ENCODE measurements at places on chromosomes 13 and 19.

- DNase-seq, result no peak
These were observed 114.5 kb downstream of the POSTN start for GRCh38 chr13:37484056-37484455.

DNA sequence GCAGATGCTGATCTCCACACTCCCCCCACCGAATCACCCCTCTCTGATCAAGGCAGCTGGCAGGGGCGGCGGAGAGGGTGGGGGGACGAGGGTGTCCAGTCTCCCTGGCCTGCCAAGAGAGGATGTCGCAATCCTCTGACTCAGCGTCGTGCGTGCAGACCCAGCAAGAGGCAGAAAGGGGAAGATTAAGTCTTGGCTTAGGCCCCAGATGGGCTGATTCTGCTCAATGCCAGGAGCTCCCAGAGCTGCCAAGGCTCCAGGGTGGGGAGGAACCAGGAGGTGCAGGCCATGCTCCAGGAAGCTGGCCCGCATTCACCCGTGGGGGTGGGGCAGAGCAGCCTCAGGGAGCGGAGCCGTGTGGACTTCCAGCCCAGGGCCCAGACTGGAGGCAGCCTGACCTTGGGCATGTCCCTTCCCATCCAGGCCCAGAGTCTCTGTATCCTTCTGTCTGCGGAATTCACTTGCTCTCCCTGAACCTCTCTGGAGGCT, 6.6 kb upstream of the BCL3 start:
- DNase-seq, result peak; percentile 100

DNA sequence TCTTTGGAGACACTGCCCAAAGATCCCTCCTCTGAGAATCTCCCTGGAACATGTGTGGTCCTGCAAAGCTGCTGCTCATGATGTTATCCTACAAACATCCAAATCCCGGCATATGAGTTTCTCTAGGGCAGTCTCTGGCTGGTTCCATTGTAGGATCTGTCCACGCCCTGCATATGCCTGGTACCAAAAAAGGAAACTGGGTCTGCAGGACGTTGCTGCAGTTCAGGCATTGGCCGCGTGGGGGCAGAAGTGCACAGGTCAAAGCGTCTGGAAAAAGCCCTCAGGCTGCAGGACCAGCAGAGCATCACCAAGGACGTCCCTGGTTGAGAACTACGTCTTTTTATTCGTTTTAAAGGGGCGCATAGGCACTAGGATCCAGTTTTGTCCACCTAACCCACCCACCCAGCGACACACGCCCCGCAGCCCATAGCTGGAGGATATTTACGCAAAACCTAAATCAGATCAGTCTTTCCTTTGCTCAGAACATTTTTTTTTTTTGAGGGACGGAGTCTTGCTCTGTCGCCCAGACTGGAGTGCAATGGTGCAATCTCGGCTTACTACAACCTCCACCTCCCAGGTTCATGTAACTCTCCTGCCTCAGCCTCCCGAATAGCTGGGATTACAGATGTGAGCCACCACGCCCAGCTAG, 12.9 kb upstream of the ZNF564 start:
- DNase-seq, result peak; percentile 94

DNA sequence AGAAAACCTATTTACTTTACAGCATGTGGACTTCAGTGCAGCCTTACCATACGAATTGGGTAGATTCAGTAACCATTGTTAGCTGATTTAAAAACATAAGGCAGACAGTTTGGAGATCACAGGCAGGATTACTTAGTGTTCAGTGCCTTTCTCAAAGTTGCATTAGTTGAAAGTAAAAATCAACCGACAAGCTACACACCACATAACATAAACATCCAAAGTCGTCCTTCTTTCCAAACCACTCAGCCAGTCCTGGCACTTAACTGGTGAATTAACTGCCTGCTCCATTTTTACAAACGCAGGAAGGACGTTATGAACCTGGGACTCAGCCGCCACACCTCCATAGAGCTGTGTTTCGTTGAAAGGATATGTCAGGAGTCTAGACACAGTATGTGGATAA, 91.4 kb downstream of the COL4A1 start:
- no peak for DNase-seq

DNA sequence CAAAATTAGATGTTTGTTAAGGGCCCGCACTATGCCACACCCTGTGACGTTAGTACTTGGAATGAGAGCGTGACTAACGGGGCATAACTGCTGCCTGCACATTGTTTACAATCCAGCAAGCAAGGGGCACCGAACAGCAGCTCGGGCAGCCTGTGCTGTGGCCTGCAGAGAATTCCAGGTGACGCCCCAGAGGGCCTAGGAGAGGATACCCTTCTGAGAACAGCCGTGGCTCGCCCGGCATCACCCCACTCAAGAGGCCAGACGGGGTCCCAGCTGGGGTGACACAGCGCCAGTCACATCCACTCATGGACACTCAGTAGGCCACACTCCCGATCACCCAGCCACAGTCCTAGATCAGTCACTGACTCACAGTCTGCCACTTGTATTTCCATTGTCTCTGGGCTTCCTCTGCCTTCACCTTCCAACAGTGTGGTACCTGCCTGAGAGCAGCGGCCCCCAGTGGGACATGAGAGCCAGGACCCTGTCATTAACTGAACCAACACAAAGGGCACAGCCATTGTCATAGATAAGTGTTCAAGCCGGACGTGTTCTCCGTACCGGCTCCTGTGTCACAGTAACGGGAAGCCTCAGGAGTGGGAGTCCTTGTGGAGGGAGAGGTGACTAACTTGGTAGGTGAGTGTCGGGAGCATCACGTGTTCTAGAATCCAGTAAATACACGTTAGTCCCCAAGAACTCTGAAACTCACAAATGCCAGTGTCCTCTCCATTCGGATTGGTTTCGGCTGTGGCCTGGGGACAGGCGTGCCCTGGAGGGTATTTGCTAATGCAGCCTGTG, 7.5 kb downstream of the ZNF331 start:
- peak; percentile 72 for DNase-seq

DNA sequence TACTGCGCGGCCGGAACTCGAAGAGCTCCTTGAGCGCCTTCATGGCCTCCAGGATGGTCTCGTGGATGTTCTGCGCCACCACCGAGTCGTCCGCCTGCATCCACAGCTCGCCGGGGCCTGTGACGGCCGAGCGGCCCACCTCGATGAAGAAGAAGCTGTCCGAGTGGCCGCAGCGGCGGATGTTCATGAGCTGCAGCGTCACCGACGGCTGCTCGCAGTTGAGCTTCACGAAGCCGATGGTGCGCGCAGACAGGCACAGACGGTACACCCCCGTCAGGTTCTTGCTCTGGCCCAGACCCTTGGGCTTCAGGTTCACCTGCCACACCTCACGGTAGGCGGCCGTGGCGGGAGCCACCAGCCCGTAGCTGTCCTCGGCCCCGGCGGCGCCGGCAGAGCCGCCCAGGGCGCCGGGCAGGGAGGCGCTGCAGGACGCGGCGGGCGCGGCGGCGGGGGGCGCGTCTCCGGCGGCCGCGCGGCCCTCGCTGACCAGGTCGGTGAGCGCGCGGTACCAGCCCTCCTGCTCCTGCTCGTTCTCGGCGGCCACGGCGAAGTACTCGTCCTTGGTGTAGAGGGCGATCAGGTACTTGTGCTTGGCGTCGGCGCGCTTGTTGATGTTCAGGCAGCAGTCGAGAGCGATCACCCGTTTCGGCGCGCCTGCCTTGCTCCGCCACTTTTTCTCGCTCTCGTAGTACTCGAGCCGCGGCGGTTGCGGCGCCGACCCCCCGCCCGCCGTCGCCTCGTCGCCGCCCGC, 1.1 kb downstream of the IRS2 start:
- DNase-seq, result peak; percentile 75

DNA sequence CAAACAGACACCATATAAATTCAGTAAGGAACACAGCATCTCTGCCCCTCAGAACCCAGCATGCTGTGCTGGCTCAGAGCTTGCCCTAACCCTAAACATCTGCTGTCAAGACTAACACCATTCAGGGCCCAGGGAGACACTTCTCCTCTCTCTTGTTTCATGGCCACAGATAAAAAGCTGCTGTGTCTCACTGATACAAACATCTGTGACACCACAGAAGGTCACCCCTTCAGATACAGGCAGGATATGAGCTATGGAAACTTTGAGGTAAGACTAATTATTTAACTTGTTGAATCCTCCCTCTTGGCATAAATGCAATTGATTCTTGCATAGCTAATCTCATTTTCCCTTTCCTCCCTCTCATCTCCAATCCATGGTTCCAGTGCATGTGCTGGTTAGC, 61.6 kb upstream of the GPR12 start:
- DNase-seq, result no peak

GRCh38 chr19:28556371-28556770, 656.6 kb downstream of the UQCRFS1 start:
- no peak for DNase-seq

- DNase-seq, result no peak
These were observed 20.4 kb downstream of the ARHGEF1 start for GRCh38 chr19:41903193-41903953.

DNA sequence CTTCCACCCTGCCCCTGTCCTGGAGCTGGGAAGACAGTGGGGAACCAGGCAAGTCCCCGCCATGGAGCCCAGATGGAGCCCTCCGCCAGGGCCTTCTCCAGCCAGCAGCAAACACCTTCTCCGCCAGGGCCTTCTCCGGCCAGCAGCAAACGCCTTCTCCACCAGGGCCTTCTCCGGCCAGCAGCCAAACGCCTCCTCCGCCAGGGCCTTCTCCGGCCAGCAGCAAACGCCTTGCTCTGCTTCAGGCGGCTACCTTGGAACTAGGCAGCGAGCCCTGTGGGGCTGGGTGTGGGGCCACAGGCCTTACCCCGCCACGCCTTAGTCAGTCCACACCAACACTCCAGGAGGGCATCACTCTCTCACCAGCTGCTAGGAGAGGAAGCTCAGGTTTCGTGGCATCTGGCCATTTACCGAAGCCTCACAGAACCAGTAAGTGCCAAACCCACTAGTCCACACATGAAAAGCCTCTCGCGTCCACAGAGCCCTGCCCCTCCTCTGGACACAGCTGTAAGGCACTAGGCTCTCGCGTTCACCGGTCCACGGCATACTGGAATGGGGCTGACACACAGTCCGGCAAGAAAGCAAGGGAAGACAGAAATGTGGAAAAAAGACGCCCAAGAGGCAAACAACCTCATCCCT, 41.0 kb downstream of the MLLT1 start:
- DNase-seq, result peak; percentile 23

GRCh38 chr13:99005609-99006008, 27.7 kb upstream of the DOCK9 start:
- DNase-seq, result no peak

DNA sequence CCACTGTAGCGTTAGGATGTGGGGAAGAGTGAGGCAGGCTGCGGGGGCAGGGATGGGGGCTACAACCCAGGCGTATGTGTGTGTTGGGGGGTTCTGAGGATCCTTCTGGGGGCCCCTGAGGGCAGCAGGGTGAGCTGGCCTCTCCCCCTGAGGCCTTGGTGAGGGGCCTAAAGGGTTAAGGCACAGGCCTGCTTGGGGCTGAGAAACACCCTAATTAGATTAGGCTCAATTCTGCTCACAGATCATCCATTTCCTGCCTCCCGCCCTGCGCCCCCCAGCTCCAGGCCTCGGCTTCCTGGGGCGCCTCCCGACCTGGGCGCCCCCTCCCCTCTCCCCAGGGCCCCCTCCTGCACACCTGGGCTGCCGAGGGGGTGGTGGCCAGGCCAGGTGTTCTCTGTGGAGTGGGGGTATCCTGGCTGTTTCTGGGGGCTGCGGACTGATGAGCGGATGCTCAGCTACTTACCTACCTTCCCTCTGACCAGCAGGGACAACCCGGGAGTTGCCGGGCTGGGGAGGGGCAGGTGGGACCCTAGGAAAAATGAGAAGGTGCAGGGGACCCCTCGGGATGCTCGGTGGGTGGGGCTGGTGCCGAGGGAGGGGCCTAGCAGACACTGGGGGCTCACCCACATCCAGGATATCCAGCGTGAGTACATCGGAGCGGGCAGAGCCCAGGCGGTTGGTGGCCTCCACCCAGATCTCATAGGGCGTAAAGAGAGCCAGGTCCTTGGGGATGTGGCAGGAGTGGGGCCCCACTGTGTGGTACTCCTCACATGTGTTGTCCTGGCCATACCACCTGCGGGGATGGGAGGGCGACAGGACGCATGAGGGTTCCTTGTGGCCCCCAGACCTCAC, 8.6 kb downstream of the CRLF1 start:
- DNase-seq, result no peak

- no peak for DNase-seq
These were observed 8.5 kb upstream of the SHISA2 start for GRCh38 chr13:26060357-26060756.

DNA sequence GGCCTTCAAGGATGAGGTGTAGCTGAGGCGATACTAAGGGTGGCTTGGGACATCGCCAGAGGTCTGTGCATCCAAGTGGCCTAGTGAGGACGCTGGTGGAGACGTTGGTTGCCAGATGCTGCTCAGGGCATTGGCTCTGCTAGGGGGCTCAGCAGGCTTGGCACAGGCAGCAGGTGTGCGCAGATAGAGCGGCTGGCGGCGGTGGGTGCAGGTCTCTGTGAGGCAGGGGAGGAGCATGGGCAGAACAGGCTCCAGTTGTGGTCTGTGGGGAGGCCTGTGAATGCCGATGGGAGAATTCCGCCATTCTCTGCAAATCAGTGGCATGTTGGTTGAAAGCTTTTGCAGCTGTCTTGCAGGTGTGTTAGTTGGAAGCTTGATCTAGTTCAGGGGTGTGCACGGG, 21.2 kb downstream of the PRAM1 start:
- DNase-seq, result no peak

- DNase-seq, result no peak
These were observed 140.7 kb upstream of the RFC3 start for GRCh38 chr13:33677215-33677614.

DNA sequence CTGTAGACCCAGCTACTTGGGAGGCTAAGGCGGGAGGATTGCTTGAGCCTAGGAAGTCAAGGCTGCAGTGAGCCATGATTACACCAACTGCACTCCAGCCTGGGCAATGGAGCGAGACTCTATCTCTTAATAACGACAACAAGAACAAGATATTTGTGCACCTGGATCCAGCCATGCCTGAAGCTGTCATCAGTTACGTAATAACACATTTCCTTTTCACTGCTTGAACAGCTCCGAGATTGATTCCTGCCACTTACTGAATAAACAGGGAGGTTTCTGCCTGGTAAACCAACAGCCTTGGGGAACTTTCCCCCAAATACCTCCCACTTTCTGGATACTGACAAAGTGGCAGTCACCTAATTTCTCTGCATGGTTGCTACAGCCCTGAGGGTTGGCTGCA, 5.4 kb downstream of the KANK2 start:
- no peak for DNase-seq

- DNase-seq, result no peak
These were observed 11.4 kb downstream of the SLC7A9 start for GRCh38 chr19:32858155-32858554.

DNA sequence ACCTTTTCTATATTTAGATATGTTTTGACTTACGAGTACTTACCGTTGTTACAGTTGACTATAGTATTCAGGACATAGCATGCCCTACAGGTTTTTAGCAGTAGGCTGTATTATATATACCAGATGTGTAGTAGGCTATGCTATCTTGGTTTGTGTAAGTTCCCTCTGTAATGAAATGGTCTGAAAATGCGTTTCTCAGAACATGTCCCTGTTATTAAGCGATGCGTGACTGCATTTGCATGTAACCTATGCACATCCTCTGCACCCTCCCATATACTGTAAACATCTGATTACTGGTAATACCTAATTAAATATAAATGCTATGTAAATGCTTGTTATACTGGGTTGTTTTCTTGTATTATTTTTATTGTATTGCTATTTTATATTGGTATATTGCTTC, 6.6 kb downstream of the ZNF766 start:
- no peak for DNase-seq

GRCh38 chr13:106753251-106753650, 185.3 kb upstream of the ARGLU1 start:
- no peak for DNase-seq

Measured in epithelial cell of esophagus (primary cell).